Stimulated activated CD4-positive, alpha-beta T cell treated with anti-CD3 and anti-CD28 coated beads, Interleukin-1b, Interleukin-23, amount 100 ng/mL, for 48 hours (primary cell): ENCODE measurements at places on chromosomes 6 and 20.

DNA sequence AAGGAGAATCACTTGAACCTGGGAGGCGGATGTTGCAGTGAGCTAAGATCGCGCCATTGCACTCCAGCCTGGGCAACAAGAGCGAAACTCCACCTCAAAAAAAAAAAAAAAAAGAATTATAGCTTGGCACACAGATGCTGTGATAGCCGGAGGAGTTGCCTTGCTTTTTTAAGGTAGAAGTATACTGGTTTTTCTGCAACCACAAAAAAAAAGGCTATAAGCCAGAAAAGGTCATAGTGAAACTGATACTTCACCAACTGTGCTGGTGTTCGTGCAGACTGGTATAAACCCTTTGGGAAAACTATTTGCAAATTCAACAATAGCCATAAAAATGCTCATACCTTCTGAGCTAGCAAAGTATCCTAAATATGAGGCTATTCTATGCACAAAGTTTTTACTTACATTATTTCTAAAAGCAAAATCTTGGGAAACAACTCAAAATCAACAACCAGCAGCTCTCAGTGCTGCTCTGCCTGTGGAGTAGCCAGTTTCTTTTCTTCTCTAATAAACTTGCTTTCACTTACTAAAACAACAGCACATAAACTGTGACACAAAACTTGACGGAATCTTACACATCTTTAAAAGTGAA is 44.0 kb downstream of the B4GALT5 start:
- no peak for DNase-seq

DNA sequence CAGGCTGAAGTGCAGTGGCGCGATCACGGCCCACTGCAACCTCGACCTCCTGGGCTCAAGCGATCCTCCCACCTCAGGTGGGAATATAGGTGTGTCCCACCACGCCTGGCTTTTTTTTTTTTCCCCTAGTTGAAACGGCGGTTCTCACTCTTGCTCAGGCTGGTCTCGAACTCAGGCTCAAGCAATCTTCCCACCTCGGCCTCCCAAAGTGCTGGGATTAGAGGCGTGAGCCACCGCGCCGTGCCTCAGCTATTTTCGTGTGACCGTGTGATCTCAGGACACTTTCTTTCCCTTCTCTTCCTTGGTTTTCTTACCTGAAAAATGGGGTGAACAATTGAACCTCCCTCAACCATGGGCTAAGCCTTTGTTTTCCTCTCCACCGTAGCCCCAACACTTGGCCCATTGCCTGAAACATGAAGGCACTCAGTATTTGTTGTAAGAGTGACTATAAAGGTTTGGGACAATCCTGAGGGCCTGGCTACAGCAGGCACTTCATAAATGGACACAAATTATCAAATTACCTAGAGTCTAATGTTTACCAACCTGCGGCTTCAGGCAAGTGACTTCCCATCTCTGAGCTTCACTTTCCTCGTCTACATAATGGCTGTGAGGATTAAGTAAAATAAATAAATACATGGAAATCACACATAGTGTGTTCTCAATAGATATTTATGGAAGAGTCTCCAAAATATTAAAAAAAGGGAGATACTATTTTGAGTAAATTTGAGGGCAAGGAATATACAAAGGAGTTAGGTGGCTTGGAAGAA is 31.4 kb upstream of the ID1 start:
- DNase-seq: no peak

GRCh38 chr6:168848797-168849196 is 404.8 kb downstream of the THBS2 start:
- no peak for DNase-seq

DNA sequence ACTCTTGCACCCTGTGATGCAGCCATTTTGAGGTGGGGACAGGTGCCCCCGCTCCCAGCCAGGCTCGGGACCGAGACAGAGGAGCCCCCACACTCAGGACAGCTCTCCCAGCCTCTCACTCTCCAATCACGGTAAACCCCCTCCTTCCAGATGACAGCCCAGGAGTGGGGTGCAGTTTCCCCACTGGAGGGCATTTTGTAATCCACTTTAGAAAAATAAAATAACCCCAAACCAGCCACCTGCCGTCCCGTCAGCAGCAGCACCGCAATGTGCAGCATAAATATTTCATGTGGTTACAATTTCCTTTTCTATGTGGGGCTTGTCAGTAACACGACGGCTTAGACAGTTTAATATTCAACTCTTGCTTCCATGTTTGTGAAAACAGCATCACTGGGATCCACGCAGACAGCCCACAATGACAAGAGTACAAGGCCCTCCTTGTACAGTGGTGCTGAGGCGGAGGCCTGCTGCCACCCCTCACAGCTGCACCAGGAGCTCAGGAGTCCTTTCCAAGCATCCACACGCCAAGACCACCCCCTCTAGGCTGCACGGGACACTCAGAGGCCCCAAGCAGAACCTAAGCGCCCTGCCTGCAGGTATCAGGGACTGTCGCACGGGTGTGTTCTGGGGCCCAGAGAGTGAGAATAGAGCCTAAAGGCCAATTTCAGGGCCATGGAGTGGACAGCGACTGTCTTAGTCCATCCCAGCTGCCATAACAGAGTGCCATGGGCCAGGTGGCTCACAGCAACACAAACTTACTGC is 116.7 kb downstream of the JPH2 start:
- DNase-seq: no peak

- no peak for DNase-seq
Measured at GRCh38 chr6:22204153-22204552, 92.7 kb downstream of the PRL start.

- DNase-seq: no peak
Measured at GRCh38 chr6:35798706-35799105, 1.6 kb upstream of the CLPS start.

DNA sequence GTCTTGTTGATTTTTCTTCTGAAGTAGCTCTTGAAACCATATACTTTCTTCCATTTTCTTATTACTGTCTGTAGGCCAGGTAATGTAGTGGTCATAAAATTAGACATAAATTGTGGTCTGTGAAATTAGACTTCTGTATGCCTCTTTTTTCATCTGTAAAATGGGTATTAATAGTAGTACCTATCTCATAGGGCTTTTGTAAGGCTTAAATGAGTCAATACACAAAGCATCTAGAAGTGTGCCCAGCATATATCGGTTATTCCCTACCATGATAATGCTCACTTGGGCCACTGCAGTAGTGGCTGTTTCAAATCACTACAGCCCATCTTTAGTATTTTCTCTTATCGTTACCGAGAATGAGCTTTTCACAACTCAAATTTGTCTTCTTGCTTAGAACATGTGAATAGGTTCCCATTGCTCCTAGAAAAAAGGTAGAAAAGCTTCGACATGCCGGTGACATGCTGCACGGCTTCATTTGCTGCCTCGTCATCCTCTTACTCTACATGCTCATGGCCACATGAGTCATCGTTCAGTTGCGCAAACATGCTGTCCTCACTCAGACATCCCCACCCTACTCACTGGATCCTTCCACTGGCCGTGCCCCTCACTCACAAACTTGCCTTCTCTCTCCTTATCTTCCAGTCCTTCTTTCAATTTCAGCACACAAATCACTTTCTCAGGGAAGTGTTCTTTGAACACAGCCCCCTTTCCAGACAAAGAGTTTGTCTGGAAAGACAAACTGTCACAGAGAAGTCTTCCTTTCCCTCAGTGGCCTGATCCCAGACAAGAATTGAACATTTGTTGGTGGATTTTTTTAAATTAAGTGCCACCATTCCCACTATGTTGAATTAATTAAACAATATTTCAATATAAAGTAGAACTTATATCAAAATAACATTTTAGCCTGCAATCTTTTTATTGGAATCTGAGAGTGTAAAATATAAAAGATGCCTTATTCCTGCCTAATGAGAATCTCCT is 32.2 kb upstream of the ERVFRD-1 start:
- peak; percentile 8 for DNase-seq

GRCh38 chr20:5863040-5863833 is 87.1 kb downstream of the TRMT6 start:
- no peak for DNase-seq

DNA sequence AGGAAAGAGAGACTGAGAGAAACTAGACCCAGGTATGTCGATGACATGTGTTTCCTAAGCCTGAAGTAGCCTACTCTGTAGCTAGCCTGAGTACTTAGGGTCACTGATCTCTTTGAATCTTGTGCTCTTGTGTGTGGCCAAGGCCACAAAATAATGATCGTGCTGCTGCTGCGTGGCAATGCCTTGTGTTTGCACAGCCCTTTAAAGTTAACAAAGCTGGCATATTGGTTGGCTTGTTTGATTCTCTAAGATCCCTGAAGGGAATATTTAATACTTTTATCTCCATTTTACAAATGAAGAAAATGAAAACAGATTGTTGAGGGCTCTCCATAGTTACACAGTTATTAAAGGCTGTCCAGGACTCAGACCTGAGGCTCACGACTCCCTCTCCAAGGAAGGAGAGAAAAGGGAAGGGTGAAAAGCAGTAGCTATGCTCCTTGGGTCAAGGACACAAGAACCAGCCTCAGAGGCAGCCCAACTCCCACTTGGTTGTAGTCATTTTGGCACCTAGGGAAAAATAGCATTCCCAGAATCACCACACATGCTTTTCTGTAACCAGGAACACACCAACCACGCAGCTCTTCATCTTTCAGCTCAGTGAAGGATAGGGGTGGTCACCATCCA is 130.7 kb downstream of the LRFN2 start:
- DNase-seq: no peak

- no peak for DNase-seq
Measured at GRCh38 chr6:5584078-5584482, 322.8 kb downstream of the FARS2 start.
